ENCODE measurements at places on chromosomes 4 and X. TPM values are rescaled to one million over a fixed set of nuclear protein-coding genes. Genes with fewer than 3 reads are reported as not detected.

The ZMAT1 gene
- 7.3 TPM for total RNA-seq

The WNK3 gene
- 3.5 TPM for total RNA-seq

The REST gene
- total RNA-seq = 37.9 TPM

The PTCHD1 gene
- 2.3 TPM for total RNA-seq

The IL2 gene
- total RNA-seq = 1.5 TPM

The TTC29 gene
- total RNA-seq = 0.37 TPM

The BST1 gene
- total RNA-seq = 8.4 TPM

The SRPK3 gene
- total RNA-seq = 3.6 TPM

The FGF13 gene
- 10.7 TPM for total RNA-seq

The SLC30A9 gene
- total RNA-seq = 70.0 TPM

The POU3F4 gene
- total RNA-seq = not detected

The MSN gene
- total RNA-seq = 90.2 TPM

The DLG3 gene
- total RNA-seq = 44.8 TPM

The GCNA gene
- total RNA-seq = 18.3 TPM

The ZCCHC18 gene
- 0.92 TPM for total RNA-seq

The RPS6KA6 gene
- total RNA-seq = 22.3 TPM

The STS gene
- 12.0 TPM for total RNA-seq

The GPRIN3 gene
- total RNA-seq = 8.9 TPM

The ZNF674 gene
- 12.5 TPM for total RNA-seq

The ETDA gene
- total RNA-seq = not detected

The DTHD1 gene
- not detected for total RNA-seq

The KIT gene
- 21.6 TPM for total RNA-seq

The PIR gene
- total RNA-seq = 5.2 TPM

The AKAP14 gene
- total RNA-seq = not detected

The LRIT3 gene
- total RNA-seq = 1.0 TPM
